ENCODE measurements at places on chromosomes 12 and 14.

DNA sequence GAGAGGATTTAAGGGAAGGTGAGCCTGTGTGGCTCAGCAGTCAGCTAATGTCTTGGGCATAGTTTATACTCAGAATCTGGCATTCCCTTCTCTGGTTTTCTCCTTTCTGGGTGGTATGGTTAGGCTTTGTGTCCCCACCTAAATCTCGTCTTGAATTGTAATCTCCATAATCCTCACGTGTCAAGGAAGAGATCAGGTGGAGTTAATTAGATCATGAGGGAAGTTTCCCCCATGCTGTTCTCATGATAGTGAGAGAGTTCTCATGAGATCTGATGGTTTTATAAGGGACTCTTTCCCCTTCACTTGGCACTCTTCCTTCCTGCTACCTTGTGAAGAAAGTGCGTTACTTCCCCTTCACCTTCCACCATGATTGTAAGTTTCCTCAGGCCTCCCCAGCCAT is 169.8 kb upstream of the PELI2 start:
- DNase-seq: no peak

DNA sequence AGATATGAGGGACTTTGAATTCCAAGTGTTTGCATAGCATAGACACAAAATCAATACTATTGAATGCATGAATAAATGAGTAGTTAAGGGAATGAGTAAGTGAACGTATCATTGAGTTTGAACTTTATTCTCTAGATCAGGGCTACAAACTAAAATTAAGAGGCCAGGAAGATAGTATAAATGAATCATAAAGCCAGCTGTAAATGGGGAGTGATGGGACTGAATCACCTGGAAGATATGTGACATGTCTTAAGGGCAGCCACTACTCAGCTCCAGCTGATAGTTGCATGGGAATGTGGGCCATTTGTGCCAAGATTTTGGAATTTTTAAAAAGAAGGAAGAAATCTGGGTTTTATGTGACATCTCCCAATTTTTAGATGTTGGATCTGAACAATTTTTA is 229.9 kb downstream of the AKAP6 start:
- DNase-seq: no peak

DNA sequence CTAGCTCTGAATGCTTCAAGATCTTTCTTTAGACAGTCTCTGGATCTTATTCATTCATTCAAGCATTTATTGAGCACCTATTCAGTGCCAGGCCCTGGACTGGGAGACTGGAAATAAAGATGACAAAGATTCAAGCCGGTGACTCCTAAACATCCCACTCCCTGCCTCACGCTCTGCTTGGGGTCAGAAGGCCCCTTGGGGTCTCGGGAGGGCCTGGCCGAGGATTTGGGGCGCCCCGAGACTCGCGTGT is 224 bp upstream of the DTX1 start:
- no peak for DNase-seq

DNA sequence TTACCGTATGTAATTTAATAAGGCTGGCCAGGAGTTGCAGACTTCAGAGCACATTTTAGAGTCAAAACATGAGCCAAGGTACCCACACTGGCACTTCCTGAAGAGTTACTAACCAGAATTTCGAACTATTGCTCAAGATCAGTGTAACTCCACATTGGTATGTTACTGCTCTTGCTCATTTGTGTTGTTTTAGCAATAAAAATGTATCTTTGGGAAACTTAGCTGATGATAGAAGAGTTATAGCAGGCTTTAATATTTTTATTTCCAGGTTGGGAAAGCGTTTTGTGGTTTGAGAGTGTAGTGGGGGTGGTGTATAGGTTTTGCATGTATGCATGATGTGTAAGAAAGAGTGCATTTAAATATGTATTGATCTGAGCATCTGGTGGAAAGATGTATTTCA is 96.6 kb downstream of the SCN8A start:
- no peak for DNase-seq

GRCh38 chr12:101441461-101442224 is 33.5 kb upstream of the SPIC start:
- no peak for DNase-seq
